CD4-positive, alpha-beta T cell treated with Interleukin-1 beta for 1 hour (primary cell): ENCODE measurements at places on chromosomes 5 and 9.

- no peak for DNase-seq
These were observed 414 bp downstream of the WDR38 start for GRCh38 chr9:124853605-124854143.

GRCh38 chr5:117999939-118000549 is 988.3 kb downstream of the DTWD2 start:
- DNase-seq: no peak

DNA sequence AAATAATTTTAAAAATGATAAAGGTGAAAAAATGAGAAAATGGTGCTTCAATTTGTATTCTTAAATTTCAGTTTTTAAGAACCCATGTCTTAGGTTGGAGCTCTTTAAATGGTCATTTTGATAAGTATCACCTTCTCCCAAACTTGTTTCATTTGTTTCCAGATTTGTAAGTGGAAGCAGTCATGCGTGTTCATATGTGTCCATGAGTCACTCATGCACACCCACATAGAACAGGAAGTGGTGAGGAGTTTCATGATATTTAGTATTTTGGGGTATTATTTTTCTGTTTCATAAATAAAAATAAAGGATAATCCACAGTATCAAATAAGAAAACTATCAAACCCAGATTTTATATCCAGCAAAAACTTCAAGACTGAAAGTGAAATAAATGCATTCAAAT is 570.4 kb upstream of the ST8SIA4 start:
- DNase-seq: no peak

GRCh38 chr9:16521868-16522411 is 348.5 kb downstream of the BNC2 start:
- no peak for DNase-seq

DNA sequence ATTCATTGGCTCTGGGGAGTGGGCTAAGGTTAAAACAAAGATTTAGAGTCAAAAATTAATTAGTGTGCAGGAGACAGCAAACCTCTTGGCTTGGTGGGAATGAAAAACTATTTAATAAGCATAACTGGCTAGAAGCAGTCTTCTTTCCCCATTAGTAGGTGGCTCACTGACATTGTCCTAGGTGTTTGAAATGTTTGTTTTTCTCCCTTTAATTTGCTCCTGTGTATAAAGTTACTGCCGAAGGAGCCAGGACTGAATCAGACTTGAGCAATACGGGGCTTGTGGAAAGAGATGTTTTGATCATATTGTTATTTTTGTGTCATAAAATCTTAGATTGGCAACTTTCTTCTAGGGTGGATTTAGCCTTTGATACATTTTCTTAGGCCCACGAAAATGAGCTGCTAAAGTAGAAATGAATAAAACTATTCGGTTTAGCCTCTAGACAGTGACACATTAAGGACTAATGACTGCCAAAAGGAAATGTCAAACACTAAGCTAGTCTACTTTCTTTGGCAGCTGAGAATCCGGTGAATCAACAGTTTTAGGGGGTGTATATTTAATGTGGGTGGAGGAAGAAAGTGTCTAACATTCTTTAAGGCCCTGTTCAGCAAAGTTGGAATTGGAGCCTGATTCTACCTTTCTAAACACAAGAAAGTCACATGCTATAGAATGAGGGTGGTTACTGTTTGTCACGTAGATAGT is 30.2 kb downstream of the LRRTM2 start:
- DNase-seq: no peak

DNA sequence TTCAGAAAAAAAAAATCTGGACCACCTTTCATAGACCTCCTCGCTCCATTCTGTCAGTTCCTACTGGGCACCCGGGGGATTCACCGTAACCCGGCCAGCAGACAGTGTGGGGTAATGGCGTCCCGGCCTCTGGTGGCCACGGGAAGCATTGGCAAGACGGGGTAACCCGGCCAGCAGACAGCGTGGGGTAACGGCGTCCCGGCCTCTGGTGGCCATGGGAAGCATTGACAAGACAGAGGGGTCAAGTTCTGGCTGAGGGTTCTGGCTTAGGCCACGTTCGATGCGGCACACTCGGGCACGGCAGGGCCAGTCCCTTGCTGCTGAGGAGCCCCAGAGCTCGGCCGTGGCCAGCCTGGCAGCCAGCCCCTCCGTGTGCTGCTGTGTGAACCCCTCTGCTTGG is 116.2 kb upstream of the RAPGEF1 start:
- no peak for DNase-seq

DNA sequence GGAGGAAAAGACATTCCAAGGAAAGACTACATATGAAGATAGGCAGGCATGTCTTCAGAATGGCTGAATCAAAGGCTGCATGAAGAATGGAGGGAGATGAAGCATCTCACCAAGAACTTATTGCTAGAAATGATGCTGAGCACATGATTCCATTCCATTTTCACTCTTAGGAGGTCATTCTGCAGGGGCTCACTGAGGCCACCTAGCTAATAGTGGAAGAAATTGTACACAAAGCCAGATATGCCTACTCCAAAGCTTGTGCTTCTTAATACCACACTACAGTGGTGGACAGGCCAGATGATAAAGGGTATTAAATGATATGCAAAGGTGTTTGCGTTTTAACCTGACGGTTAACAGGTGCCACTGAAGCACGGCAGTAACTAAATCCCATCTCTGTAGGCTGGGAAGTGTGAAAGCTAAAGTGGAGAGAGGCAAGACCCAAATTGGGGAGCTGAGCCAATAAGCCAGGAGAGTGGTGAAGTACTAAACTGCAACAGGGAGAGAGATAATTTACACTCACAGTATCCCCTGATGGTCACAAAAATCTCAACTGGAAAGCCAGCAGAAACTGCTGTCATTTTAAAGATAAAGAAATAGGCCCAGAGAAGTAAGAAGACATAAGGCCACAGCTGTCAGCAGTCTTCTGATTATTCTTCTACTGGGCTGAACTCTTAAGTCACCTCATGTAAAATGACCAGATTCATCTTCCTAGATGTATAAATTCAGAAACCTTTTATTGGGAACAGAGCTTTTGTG is 14.6 kb downstream of the NDUFA8 start:
- DNase-seq: no peak

DNA sequence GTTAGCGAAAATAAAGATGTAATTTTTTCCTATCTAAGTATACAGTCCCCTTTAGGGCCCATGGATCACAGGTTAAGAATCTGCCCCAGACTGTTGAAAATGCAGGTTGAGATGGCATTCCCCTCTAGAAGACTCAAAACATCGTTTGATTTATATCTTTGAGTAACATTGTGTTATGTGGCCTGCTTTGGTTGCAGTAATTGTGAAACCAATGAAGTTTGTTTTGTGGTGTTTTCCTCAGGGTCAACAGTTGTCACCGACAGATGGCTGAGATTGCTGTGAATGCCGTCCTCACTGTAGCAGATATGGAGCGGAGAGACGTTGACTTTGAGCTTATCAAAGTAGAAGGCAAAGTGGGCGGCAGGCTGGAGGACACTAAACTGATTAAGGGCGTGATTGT is 7.8 kb downstream of the CCT5 start:
- DNase-seq: no peak

DNA sequence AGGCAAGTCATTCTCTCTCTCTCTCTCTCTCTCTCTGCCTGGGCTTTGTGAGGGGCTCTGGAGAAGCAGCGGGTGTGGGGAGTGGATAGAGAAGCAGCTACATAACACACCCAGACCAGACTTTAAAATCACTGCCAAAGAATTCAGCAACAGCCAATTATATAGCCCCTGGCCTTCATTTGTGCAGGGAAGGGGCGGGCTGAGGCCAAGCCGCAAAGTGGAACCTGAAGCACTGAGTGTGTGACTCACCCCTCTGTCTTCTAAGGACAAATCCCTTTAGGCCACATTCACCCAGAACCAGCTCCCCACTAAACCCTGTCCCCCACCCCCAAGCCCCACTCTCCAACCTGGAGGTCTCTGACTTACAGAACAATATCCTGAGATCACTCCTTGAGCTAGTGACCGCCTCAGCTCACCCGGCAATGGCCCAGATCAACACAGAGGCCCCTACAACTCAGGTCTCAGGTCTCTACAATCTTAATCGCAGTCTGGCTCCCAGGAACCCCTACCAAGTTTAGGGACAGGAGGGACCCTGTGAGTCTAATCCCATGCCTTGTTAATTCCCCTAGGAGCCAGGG is 6.0 kb downstream of the B4GALT1 start:
- peak; percentile 65 for DNase-seq

DNA sequence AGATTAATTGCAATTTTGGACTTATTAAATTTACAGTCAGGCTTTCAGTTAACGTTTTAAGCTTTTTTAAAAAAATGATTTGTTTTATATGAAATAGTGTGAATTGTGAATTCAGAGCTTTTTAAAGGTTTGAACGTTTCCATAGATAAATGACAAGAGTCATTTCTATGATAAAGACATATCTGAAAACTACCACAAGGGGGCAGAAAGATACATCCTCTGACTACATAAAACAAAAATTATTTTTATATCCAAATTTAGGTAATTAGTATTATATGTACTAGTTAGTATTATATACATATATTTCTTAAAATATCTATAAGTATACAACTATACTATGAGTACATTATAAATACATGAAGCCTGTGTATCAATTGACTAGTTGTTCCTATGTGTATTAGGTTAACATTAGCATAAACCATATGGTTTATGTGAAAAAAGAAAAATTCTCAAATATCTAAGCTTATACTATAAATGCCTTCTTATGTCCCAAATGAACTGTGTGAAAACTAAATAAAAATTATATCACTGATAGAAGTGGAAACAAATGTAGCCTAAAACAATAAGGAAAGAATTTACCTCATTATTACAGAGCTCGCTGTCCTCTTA is 155.2 kb downstream of the MEF2C start:
- DNase-seq: no peak

- no peak for DNase-seq
These were observed 52.8 kb upstream of the SLC44A1 start for GRCh38 chr9:105191508-105192121.

DNA sequence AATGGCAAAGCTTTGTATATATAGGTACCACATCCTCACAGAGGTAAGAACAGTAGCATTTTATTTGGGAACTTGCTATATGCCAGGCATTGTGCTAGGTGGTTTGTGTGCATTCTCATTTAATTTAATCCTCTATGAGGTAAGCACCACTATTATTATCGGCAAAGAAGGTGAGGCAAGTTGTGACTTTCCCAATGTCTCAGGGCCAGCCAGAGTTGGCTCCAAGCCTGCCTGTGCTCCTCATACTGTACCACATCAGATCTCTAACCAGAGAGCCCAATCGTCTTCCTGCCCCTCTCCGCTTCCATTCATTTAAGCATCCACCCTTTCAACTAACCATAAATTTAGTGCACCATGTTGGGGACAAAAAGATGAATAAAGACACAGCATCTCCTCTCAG is 55.1 kb downstream of the NIPSNAP3B start:
- DNase-seq: no peak

DNA sequence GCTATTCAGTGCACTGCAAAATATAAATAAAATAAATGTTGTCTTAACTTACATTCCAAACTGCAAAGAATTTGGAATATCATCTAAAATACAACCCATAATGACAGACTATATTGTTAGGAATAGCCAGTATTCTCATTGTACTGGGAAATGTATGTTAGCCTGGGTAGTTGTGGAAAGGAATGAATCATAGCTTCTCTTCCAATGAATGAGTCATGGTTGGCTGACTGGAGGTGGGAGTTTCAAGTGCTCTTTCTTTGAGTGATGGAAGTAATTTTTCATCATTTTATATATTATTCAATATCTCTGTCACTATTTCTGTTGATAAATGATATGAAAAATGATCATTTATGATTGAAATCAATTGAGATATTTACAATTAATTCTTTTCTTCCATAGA is 158.6 kb upstream of the ARRDC3 start:
- DNase-seq: no peak

DNA sequence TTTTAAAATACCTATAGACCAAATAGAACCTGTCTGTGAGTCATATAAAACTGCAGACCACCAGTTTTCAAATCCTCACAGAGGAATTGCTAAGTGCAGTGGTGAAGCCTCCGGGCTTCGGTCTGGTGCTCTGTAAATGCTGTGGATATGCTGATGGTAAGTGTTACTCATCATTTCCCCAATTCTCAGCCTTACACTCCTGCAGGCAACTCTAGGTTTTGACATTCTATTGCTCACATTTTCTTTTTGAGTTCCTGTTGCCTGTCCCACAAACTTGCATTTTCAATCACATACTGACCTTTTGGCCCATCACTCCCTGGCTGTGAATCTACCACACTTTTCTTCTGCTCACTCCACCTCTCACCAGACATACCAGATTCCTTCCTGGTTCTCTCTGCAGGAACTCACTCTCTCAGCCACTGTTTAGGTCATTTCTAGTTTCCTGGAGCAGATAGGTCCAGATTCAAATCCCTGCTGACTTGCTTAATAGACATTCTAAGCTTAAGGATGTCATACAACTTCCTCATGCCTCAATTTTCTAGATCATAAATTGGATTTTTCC is 192.9 kb downstream of the RAB3C start:
- no peak for DNase-seq

- no peak for DNase-seq
These were observed 46.9 kb upstream of the HSPA9 start for GRCh38 chr5:138622051-138622450.

DNA sequence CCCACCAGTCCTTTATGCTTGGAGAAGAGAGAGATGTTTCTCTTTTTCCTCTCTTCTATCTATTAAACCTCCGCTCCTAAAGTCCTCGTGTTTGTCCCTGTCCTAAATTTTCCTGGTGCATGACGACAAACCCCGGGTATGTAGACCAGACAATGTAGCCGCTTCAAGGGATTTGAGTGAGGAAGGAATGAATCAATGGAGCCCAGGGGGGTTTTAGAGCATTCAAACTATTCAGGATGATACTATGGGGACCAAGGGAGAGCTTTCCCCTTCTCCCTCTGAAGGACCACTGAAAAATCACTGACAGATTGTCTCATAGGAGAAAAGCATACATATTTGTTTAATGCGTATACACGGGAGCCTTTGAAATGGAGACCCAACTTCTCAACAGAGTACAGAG is 18.4 kb downstream of the CEL start:
- DNase-seq: no peak

GRCh38 chr5:54586336-54586735 is 68.8 kb downstream of the SNX18 start:
- no peak for DNase-seq

DNA sequence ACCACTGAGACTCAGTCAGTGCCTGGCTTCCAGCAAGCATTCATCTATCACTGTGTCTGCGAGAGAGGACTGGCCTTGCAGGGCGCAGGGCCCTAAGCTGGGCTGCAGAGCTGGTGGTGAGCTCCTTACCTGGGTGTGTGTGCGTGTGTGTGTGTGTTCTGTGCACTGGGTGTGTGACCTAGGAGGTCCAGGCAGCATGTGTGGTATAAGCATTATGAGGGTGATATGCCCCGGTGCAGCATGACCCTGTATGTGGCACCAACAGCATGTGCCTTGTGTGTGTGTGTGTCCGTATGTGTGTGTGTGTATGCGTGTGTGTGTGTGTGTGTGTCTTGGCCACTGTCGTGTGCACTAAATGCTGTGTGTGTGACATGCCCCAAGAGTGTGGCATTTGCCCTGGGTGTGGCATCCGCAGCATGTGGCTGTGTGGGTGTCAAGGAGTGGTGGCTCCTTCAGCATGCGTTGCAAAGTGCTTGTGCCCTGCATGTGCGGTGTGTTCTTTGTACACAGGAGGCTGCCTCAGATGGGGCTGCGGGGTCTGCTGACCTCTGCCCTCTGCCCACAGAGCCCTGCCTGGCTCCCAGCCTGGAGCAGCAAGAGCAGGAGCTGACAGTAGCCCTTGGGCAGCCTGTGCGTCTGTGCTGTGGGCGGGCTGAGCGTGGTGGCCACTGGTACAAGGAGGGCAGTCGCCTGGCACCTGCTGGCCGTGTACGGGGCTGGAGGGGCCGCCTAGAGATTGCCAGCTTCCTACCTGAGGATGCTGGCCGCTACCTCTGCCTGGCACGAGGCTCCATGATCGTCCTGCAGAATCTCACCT is 3.3 kb downstream of the FGFR4 start:
- DNase-seq: no peak

GRCh38 chr9:107755246-107755645 is 265.7 kb upstream of the KLF4 start:
- peak; percentile 52 for DNase-seq
